ENCODE measurements at places on chromosomes 7 and 10. TPM values are rescaled to one million over a fixed set of nuclear protein-coding genes. Genes with fewer than 3 reads are reported as not detected.

DNA sequence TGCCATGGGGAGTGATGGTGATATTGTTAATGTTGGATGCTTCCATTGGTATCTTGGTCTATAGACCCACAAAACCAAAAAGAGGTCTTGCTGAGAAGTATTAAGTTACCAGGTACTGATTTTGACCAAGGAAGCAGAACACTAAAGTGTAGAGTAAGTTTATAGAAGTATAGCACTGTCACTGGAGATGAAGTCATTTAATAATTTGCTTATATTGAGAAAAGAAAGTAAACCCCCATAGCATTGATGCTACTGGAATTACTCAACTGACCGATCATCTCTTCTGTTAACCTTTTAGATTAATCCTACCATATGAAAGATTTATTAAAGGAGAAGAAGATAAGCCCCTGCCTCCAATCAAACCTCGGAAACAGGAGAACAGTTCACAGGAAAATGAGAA, 183.2 kb downstream of the RTKN2 start:
- H3K4me3 ChIP-seq = no peak overlapping the region
- DNase-seq = no peak
- peaks cover 56% of the 10 kb centered on the region for H3K4me1 ChIP-seq
- no peaks in the 10 kb centered on the region for H3K27me3 ChIP-seq
- H3K27ac ChIP-seq = peak overlapping the region; percentile 93

DNA sequence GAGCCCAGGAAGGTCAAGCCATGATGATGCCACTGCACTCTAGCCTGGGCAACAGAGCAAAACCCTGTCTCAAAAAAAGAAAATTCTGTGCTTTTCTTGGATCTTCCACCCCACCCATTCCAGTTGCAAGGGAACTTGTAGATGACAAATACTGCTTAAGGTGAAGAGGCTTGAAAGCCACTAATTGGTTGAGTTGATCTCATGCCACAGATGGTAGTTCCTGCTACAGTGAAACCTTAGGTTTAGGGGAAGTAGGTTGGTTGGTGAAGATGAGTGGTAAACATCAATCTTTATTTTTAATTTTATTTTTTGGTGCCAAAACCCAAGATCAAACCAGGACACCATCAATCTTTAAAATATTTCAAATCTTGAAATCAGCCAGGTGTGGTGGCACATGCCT, 2.9 kb upstream of the GDI2 start:
- H3K27me3 ChIP-seq = no peaks in the 10 kb centered on the region
- DNase-seq = no peak
- H3K27ac ChIP-seq = peak overlapping the region; percentile 88

DNA sequence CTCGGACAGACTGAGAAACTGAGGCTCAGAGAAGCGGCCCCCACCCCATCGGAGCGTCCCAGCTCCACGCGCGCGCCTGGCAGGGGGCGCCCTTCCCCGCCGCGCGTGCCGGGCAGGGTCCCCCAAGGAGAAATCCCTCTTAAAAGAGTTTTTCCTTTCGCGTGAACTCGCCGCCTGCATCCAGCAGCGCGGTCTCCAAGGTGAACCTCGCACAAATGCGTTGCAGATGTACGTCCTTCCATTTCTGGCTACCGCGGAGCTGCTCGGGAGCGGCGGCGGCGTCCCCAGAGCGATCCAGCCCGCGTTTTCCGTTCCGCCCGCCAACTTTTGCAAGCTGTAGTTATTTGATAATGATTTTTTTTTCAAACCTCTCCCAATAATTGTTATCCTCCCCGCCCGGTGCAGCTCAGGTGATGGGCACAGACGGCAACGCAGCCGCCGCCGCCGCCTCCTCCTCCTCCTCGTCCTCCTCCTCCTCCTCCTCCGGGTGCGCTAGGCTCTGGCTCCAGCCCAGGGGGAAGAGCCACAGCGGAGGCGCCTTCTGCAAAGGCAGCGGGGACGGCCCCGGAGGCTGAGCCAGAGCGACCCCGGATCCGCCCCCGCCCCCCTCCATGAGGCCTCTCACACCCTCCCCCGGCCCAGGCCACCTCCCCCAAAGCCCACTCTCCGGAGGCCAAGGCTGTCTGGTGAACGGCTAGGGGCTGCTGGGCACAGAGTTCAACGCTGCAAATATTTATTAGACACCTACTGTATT, 74.0 kb upstream of the CUX1 start:
- H3K4me3 ChIP-seq = peak overlapping the region; percentile 79
- DNase-seq = peak; percentile 64
- H3K36me3 ChIP-seq = no peaks in the 10 kb centered on the region
- H3K27me3 ChIP-seq = no peaks in the 10 kb centered on the region

The IGF2BP3 gene
- total RNA-seq = 0.41 TPM

The CLRN3 gene
- not detected for total RNA-seq

The CLCN1 gene
- 0.06 TPM for total RNA-seq

All from activated naive CD8-positive, alpha-beta T cell treated with anti-CD3 and anti-CD28 coated beads for 36 hours (primary cell).